Stimulated activated CD8-positive, alpha-beta memory T cell treated with anti-CD3 and anti-CD28 coated beads, Interleukin-7, amount 100 ng/mL, for 4 hours (primary cell): ENCODE measurements at places on chromosomes 12 and 14.

GRCh38 chr14:82411298-82411697, 877.6 kb upstream of the SEL1L start:
- no peak for DNase-seq

GRCh38 chr12:3740480-3741231, 12.3 kb downstream of the CRACR2A start:
- DNase-seq, result no peak

DNA sequence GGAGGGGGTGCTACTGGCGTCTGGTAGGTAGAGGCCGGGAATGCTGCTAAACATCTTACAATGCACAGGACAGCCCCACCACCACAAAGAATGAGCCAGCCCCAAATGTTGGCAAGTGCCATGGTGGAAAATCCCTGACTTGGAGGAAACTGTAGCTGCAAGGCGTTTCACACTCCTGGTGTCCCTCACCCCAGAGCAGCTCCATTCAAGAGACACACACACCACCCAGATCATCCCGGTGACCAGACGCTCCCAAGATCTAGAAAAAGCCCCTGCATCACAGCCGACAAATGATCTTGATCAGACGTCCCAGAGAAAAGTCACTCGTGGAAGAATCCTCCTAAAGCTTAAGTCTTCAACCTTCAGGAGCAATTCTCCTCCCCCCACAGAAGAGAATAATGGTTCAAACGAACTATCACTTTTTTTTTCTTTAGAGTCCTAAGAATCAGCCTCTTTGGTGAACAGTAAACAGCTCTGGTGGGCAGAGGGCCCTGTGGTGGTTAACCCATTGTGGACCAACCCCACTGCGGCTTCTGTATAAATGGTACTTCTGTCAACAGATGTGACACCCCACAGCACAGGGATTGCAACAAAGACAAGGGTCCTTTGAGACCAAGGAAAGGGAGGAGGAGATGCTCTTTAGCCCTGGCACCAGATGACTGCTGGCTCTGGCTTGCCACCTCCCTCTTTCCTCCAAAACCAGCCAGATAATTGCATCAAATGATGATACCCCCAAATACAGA, 2.7 kb downstream of the GLTP start:
- DNase-seq, result no peak

DNA sequence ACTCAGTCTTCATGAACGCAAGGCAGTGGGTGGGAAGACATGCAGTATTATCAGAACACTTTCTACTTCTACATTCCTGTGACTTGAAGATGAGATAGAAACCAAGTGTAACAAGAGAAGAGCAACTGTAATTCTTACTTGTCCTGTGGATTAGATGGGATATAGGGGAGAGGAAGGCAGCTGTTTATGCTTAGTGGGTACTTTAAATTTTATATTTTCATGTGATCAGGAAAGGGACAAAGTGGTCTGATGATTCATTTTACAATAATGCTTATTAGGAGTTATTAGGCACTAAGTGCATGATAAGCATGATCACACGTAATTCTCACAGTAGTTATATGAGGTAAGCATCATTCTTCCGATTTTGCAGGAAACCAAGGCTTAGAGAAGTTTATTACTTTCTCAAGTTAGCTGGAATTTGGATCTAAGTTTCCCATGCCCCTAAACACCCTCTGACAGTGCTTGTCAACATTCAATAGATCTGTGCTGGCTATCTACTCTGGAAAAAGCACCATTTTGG, 52.7 kb downstream of the PTGER2 start:
- no peak for DNase-seq

DNA sequence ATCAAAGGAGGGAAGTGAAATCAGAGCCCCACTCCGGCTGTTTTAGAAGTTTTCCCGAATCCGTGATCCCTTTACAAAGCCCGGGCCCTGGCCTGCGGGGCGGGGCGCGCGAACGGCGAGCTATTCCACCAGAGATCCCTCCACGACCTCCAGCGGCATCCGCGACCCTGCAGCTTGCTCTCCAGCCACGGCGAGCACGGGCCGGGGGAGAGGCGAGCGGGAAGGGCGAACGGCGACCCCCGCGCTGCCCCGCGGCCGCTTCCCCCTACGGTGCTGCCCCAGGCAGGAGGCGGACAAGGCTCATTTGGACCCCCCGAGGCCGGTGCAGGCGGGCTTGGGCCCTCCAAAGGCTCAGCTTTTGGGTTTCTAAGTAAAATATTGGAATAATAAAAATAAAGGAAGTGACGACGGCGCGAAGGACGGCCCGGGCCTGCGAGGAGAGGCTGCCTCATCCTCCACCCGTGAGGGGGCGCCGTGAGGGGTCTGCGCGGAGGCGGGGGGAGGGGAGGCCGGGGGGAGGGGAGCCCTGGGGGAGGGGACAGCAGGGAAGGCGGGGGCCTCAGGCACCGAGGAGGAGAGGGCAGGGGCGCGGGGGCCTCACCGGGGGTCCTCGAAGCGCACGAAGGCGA, 613 bp downstream of the SRSF9 start:
- peak; percentile 53 for DNase-seq

GRCh38 chr12:3885277-3886094, 12.3 kb upstream of the PARP11 start:
- peak; percentile 26 for DNase-seq

DNA sequence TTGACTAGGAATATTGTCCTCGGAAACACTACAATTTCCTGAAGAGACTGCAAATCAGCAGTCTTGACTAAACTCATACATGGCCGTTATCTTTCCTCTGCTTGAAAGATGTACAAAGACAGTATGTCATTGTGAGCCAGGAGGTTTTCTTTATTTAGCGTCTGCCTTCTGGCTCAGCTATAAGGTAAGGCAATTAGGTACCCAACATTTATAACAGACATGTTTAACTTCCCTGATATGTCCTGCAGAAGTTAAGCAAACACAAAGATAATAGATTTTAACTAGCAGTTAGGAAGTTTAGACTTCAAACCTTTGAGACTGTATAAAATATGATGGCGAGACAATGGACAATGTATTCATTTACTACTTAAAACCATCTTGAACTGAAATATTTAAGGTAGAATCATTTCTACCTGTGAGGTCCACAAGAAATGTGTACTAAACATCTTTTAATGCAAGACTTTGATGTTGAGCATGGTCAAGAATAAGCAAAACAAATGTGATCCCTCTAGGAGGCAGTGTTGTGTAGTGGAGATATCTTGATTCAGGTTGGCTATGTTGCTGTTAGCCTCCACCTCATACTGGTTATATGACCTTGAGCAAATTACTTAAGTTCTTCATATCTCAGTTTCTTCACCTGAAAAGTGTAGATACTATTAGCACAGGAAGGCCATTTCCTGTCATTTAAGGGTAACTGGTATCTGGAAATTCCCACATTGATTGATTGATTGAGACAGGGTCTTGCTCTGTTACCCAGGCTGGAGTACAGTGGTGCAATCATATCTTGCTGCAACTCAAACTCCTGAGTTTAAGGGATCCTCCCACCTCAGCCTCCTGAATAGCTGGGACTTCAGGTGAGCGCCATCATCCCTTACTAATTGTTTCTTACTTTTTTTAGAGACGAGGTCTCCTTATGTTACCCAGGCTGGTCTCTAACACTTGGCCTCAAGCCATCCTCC, 96.3 kb upstream of the EEA1 start:
- DNase-seq, result no peak

GRCh38 chr14:34582117-34582680, 42.7 kb upstream of the EAPP start:
- no peak for DNase-seq

DNA sequence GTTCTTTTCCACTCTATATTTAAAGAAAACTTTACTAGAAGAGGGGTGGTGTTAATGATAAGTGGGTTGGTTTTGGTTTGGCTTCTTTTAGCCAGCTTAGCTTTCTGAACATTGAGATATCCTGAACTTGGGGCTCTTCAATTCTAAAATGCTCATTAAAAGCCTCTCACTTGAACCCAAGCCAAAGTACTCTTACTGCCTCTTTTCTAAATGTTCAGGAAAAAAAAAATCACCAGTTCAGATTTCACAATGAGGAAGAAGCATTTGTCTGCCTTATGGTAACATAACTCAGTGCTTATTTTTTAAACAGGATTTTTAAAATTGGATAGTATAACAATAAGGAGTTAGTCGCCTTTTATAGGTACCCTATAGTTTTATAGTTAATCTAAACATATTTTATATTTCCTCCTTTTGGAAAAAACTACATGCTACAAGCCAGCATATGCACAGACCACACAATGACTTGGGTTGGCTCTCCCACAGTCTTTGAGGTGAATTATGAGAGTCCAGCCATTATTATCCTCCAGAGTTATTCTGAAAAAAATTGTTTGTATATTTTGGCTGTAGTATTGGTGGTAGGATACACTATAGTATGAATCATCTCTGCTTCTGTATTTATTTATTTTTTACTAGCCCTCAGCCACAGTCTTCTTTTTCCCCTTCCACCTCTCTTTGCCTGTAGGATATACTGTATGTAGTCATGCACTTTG, 195.5 kb upstream of the TMPO start:
- DNase-seq, result no peak

- DNase-seq, result no peak
Observed at GRCh38 chr12:2179058-2179457, 126.3 kb downstream of the CACNA1C start.

DNA sequence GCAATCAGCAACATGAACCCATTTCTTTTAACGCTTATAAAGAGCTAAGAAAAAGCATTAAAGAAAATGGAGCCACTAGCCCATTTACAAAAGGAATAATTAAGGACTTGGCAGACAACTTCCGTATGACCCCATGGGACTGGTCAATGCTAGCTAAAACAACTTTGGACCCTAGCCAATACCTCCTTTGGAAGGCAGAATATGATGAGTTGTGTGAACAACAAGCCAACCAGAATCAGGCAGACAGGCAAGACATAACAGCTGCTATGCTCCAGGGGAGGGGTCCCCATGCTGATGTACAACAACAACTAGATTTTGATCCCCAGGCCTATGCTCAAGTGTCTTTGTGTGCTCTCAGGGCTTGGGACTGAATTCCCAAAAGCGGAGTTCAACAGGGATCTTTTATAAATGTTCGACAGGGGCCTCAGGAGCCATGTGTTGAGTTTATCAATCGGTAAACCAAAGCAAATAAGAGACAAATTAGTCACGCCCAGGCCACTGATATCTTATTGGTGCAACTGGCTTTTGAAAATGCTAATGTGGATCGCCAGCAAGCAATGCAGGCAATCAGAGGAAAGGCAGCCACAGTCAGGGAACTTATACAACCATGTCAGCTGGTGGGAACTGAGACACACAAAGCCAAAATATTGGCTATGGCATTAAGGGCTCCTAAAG, 254.4 kb upstream of the DIO2 start:
- no peak for DNase-seq

DNA sequence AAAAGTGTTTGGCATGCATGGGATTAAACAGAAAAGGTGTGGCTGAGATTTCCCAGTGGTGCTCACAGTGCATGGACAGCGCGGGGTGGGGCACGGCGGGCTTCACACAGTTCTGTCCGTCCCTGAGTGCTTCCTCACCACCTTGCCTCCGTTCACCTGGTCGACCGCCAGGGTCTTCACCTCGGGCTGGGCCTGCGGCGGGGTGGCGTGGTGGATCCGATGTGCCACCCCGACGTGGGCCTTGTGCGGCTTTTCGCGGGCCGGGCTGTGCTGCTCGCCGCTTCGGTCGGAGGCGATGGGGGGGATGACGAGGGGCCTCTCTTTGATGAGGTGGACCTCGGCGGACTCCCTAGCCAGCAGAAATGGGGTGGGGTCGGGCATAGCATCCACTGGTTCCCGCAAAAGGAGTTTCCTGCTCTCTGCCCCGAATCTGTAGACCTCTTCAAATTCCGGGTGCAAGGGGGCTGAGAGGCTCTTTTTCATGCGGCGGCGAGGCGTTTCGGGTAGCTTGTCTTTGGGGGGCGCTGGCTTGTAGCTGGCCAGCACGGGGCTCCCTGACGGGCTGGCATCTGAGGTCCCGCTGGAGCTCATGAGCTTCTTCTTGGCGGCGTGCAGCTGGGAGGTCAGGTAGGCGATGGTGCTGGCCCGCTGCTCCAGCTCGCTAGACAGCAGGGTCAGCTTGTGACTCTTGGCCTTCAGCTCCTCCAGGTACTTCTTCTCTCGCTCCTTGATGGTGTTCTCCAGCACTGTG, 35.5 kb downstream of the CCDC92 start:
- no peak for DNase-seq

DNA sequence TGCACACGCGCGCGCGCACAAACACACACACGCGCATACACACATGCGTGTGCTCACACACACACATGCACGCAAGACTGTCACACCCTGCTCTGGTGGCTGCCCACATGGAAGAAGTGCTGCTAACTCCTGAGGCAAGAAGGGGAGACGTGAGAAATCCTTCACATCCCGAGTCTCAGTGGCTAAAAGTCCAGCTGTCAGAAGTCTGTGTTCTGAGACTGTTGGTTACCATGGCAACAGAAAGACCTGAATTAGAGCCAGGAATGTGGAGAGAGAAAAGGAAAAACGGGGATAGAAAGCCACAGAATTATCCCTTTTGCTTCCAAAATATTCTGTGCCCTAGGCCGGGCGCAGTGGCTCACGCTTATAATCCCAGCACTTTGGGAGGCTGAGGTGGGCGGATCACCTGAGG, 71.2 kb downstream of the PPFIBP1 start:
- DNase-seq, result no peak

GRCh38 chr12:132211816-132212215, 67.6 kb downstream of the NOC4L start:
- DNase-seq, result no peak

DNA sequence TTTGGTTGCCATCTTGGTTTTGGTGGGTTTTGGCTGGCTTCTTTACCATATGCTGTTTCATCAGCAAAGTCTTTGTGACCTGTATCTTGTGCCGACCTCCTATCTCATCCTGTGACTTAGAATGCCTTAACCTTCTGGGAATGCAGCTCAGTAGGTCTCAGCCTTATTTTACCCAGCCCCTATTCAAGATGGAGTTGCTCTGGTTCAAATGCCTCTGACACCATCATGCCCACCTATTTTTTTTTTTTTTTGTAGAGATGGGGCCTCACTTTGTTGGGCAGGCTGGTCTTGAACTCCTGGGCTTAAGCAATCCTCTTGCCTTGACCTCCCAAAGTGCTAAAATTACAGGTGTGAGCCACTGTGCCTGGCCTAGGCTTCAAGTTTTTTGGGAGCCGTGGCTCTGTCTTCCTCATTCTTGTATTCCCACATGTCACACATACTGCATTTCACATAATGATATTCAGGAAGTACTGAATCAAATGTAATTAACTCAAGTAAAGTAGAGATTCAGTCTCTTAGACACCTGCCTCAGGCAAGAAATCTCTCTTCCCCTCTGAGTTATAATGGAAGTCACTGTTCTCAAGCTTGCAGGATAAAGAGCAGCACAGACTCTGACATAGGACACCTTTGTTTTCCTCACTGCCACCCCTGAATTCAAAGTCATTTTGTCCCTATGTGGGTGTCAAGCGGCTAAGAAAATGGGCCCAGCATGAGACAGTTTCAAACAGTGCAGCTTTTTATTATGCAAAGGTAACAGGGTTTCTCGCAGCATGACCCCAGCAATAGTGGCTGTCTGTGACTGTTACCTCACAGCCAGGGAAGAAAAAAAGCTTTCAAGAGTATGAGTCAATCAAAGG, 159.0 kb downstream of the PTPN11 start:
- no peak for DNase-seq

- peak; percentile 52 for DNase-seq
Observed at GRCh38 chr12:49342914-49343731, 3.6 kb upstream of the DNAJC22 start.

- DNase-seq, result no peak
Observed at GRCh38 chr14:20388159-20388558, 25.1 kb downstream of the TEP1 start.

GRCh38 chr12:75712223-75712622, 200.8 kb upstream of the KRR1 start:
- no peak for DNase-seq
